Fibroblast of pulmonary artery (primary cell): ENCODE measurements at places on chromosomes 11 and 22.

DNA sequence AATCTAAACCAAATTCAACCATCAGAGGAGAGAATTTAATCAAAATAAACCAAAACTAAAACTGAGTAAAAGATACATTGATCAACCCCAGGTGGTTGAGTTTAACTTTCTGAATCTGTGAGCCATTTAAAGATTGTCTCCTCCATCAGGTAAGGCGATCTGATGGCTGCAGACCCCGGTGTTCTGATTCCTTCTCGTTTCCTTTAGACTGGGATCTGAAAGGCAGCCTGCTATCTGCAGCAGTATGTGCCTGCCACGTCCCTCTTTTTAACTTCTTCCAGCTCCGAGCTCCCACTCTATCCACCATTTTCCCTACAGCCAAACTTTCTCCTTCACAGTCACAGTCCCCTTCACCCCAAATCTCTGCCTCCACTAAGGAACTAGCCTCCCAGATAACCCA, 66.1 kb upstream of the ARHGAP32 start:
- DNase-seq, result no peak

GRCh38 chr22:35735542-35735941, 17.9 kb downstream of the APOL5 start:
- DNase-seq, result no peak

DNA sequence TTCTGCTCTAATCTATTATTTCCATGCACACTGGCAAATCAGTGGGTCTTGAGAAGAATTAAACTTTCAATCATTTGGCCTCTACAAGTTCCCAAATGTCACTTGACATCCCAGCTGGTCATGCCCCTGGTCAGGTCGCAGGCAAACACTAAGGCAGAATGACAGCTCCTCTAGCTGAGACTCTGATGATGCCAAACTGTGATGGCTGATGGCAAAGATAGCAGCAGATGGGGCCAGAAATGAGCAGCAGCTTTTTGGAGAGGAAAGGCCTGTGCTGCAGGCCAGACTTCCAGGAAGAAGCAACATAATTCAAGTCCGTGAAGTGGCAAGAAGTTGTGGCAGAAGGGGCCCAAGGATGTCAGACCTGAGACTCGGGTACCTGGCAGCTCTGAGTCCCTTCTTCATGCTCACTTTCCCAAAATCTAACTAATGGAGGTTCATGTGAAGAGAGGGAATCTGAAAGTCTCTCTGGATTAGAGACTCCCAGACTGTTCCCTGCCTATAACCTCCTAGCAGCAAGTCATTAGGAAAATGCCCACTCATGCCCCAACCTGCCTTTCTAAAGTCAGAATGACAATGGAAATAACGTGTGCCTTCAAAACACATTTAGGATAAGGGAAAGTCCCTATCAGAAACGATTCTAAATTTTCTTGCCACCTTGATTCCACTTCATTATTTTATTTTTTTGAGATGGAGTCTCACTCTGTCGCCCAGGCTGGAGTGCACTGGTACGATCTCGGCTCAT, 9.4 kb upstream of the PMM1 start:
- no peak for DNase-seq

- no peak for DNase-seq
These were observed 125.5 kb downstream of the BBOX1 start for GRCh38 chr11:27166130-27166529.

GRCh38 chr11:2156416-2157182, 4.4 kb downstream of the INS start:
- peak; percentile 57 for DNase-seq

GRCh38 chr22:38353142-38353629, 36.0 kb upstream of the CSNK1E start:
- DNase-seq, result peak; percentile 50

DNA sequence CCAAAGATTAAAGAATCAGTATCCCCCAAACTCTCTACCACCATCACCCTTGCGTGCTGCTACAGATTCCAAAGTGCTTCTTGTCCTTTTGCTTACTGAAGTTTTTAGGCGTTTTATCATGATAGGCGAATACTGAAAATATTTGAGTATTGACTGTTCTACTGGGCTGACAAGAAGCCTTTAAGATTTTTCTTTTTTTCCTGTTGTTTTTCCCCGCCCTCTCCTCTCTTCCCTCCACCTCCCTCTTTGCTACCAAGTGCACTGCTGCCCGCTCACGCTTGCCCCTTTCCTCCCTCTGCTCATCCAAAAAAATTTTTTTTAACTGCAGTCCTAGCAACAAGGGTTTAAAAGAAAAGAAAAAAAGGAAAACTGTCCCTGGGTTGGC, 679 bp downstream of the SPCS2 start:
- DNase-seq, result no peak

- no peak for DNase-seq
These were observed 47.5 kb downstream of the MORC2 start for GRCh38 chr22:30921108-30921507.

DNA sequence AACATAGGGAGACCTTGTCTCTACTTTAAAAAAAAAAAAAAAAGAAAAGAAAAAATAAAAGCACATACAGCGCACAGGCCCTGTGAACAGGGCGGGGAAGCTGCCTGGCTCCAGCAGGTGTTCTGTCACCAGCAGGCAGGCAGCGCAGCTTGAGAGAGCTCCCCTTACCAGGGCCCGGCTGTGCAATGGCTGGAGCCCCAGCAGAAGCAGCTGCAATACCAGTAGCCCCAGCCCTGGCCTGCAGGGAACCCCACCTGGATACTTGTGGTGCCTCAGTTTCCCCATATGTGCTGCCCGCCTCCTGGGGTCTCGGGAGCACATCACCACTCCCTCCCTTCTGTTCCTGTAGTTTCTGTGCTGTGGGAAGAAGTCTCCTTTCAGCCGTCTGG, 12.3 kb downstream of the TSPAN32 start:
- no peak for DNase-seq

- DNase-seq, result no peak
These were observed 124.9 kb downstream of the MSANTD4 start for GRCh38 chr11:105897161-105897560.

DNA sequence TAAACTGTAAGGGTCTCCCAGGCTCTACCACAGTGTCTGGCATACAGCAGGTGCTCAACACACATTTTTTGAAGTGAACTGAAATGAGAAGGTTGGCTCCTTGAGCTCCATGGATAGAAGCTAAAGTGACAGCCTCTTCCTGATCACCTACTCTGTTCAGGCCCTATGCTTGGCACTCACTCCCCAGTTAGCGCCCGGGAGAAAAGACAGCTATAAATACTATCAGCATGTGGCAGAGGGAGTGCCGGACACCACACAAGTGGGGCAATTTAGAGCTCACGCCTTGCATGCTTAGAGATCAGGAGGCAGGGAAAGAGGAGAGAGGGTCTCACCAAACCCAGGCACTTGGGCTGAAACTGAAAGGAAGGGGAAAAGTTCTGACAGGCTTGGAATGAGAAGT, 195.5 kb downstream of the BUD13 start:
- no peak for DNase-seq

DNA sequence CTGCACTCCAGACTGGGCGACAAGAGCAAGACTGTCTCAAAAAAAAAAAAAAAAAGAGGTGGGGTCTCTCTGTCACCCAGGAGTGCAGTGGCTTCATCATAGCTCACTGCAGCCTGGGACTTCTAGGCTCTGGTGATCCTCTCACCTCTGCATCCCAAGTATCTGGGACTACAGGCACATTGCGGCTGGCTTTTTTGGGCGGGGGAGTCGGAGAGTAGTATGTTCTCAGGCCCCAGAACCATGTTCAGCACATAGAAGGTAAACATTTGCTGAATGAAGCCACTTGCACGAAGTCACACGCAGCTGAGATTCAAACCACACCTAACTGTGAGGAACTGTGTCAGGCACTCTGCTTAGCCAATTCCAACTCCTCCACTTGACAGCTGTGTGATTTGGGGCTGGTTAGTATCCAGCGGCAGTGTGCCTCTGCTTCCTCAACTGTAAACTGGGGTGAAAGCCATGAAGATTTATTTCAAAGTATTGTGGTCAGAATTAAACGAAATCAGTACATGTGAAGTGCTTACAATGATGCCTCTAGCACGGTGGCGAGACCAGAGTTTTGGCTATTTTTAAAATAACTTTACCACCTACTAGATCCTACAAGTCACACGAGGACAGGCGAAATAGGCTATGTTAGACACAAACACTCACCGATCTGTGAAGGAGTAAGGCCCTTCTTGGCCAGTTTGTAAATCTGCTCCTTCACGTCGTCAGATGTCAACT, 789 bp downstream of the RPS13 start:
- peak; percentile 10 for DNase-seq

- DNase-seq, result peak; percentile 83
These were observed 6.4 kb downstream of the MARK2 start for GRCh38 chr11:63845303-63845702.

DNA sequence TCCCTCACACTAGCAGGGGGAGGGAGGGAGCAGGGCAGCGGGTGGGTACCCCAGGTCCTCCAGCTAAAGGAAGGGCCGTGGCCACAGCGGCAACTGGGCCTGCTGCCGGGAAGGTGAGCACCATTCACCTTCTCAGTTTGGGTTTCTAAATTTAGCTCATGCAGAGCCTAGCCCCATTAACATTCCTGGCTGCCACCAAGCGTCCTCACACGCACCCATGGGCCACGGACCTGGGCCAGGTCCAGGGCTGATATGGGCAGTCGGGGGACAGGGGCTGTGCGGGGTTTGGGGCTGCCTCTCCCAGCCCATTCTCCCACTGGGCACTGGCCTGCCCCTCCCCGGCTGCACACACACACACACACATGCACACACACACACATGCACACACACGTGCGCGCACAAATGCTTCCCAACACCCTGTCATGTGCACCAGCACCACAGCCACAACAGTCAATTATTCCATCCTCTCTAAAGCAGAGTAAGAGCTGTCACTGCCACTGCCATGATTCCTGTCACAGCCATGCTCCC, 28.7 kb downstream of the SYT7 start:
- DNase-seq, result no peak

- no peak for DNase-seq
These were observed 27.5 kb downstream of the MACROD1 start for GRCh38 chr11:64138398-64138797.

DNA sequence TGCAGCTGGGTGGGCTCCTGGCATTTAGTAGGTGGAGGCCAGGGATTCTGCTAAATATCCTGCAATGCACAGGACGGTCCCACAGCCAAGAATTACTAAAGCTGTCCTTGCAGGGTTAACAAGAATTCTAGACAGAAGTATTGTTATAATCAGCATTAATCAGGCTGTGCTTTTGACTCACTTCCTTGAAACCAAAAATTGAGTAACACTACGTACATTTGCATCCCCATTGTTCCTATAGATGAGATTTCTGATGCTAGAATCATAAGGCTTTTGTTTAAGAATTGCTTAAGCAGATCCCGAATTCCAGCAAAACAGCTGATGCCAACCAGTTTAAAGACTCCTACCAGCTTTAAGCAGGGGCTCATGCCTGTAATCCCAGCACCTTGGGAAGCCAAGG, 11.4 kb downstream of the SLC6A5 start:
- DNase-seq, result peak; percentile 88

- DNase-seq, result peak; percentile 88
These were observed 94.3 kb downstream of the SLC17A6 start for GRCh38 chr11:22432291-22433093.

DNA sequence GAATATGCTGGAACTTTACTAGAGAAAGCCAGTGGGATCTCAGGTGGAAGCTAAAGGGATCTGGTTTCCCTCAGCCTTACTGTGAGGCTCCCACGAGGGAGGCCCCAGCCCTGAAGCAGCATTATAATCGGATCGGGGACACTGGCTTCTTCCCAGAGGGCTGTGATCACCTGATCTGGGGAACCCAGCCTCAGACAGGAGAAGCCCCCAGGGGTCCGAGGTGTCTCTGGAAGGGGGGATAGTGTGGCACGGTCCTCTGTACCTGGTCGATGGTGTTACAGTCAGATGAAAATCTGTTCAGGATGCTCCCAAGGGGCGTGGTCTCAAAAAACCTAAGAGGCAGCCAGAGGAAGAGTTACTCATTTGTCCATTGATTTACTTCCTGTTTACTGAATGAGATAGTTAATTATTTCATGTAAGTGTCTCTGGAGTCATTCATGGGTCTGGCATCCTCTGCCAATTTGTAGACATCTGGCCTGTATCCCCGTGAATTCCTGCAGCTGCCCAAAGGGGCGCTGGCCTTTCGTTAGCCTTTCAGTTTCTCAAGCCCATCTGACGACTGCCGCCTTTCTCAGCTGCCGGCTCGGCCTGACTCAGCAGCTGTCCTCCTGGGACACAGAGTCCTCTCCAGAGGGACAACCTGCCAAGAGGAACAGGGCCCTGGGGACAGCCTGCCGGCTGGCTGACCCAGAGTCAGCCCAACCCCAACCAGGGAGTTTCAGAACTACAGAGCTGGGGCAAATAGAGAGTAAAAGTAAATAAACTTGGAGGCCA, 17.0 kb upstream of the KCNJ11 start:
- peak; percentile 21 for DNase-seq

DNA sequence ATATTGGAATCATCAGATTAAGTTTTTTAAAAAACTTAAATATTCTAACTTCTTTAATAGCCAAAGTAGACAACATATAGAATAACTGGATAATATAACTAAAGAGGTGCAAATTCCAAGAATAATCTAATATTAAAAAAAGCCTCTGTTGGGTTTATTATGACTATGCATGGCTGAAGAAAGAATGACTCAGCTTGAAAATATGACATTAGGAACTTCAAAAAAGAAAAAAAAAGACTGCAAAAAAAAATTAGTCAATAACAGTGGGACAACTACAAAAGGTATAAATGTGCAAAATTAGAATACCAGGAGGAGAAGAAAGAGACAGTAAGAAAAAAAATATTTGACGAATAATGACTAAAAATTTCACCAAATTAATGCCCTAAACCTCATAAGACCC, 1178.0 kb downstream of the JRKL start:
- peak; percentile 48 for DNase-seq

GRCh38 chr11:70488171-70488703, 89.9 kb downstream of the CTTN start:
- no peak for DNase-seq

DNA sequence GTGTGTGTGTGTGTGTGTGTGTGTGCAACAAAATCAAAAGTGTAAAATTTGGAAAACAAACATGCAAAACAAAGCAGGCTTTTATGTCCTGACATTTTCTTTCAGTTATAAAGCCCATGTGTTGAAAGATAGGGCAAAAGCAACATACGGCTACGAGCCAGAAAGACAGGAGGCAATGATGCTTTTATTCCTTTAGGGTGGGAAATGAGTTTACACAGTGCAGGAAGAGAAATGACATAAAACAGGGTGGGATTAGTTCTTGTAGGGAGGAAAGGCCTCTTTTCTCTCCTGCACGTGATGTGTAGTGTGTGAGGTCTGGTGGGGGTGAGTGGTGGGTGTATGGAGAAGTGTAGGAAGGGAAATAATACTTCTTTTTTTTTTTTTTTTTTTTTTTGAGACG, 29.4 kb downstream of the IL18 start:
- no peak for DNase-seq

- no peak for DNase-seq
These were observed 141.2 kb downstream of the CWF19L2 start for GRCh38 chr11:107316426-107316825.

DNA sequence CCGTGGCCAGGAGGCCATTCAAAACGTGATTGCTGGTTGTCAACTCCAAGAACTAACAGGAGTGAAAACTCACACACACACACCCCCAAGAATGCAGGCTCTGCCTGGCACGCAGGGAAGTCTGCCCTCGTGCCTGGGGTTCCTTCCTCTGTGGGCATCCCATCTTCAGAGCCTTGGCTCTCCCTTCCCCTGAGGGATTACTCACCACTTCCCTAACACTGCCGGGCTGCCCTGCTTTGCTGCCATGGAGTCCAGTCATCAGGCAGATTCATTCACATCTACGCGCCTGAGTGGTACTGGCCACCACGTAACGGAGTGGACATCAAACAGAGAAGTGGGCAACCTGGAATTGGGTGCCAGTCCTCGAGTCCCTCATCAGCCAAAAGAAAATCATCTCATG, 120.7 kb upstream of the TMEM45B start:
- no peak for DNase-seq

- no peak for DNase-seq
These were observed 73.8 kb downstream of the STIM1 start for GRCh38 chr11:3929232-3929631.
